Stimulated activated CD8-positive, alpha-beta memory T cell treated with anti-CD3 and anti-CD28 coated beads, Interleukin-15, amount 100 ng/mL, for 24 hours (primary cell): ENCODE measurements at places on chromosomes 4 and X.

DNA sequence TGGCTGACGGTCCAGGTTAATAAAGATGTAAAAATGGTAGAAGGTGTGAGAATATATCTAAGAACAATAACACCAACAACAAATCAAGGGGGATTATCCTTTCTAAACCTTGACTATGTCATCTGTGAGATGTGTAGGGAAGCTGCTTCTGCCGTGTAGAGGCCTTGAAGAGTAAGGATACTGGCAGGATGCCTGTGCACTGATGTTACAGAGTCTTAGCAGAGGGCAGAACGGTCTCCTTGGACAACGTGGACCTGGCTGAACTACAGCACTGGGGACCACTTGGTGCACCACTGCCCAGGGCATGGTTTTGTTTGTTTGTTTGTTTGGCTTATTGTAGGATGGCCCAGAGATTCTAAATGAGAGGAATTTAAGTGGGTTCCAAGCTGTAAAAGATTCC, 33.5 kb downstream of the GPAT3 start:
- DNase-seq: no peak

DNA sequence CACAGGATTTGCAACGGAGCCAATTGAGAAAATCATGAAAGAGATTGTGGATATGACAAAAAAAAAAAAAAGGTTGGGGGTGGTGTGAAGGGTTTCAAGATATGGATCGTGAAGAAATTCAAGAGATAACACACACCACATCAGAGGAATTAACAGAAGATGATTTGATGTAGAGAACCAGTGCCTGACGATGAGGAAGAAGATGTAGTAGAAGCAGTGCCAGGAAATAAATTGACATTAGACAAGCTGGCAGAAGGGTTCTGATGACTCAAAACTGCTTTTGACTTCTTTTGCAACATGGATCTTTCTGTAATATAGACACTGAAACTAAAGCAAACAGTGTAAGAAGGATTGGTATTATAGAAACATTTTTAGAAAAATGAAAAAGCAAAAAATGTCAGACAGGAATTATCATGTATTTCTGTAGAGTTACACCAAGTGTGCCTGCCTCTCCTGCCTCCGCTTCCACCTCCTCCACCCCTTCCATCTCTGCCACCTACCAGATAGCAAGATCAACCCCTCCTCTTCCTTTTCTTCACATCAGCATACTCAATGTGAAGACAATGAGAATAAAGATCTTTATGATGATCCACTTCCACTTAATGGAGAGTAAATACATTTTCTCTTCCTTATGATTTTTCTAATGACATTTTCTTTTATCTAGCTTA, 127.5 kb upstream of the OTUD4 start:
- no peak for DNase-seq

DNA sequence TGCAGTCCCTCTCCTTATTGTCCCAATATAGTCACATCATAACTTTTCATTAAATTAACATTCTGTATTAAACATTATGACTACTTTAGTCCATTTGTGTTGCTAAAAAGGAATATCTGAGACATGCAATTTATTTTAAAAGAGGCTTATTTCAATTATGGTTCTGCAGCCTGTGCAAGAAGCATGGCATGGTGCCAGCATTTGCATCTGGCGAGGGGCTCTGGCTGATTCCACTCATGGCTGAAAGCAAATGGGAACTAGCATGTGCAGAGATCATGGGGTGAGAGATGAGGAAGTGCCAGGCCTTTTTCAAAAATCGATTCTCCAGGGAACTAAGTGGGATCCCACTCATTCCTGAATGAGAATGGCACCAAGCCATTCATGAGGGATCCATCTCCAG, 476.3 kb upstream of the RPS6KA3 start:
- no peak for DNase-seq

DNA sequence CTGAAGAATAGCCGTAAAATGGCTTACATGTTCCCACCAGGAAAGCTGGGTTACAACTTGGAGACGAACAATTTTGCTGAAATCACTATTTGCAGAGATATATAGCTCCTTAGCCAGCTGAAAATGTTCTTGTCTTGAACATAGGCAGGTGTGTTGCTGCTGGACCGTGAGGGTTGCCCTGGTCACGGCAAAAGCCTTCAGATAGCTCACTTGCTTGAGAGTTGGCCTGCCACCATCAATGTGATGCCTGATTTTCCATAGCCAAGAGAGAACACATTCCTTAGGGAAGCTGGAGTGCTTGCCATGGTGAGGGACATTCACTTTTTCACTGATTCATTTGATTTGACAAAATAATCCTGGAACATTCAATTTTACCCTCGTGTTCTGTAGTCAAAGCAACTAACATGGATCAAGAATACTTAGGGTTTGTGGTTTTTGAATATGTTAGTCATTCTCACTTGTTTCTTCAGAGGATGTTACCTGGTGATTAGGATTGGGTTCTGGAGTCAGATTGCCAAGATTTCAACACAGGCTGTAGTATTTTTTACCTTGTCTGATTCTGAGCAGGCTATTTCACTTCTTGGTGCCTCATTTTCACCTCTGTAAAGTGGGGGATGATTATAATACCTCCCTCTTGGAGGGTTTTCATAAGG, 536.9 kb downstream of the RAPGEF2 start:
- DNase-seq: no peak
